Putamen (tissue), 1 donor: ENCODE measurements at places on chromosomes 12 and 14.

DNA sequence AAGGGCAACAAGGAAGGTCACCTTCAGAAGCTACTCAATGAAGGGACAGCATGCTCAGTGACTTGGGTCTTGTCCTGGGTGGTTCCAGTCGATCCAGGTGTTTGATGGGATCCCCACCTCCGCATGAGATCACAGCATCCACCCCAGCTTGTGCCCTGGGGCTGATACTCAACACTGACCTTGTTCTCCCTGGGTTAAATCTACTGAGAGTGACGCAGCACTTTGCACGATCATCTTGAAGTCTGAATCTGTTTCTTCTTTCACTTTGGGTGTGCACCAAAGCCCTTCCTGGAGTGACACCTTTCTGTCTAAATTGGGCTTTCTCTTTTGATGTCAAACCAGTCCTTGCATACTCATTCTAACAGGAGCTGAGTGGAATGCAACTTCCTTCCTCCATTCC is 13.8 kb downstream of the NOS1 start:
- no peak for DNase-seq

DNA sequence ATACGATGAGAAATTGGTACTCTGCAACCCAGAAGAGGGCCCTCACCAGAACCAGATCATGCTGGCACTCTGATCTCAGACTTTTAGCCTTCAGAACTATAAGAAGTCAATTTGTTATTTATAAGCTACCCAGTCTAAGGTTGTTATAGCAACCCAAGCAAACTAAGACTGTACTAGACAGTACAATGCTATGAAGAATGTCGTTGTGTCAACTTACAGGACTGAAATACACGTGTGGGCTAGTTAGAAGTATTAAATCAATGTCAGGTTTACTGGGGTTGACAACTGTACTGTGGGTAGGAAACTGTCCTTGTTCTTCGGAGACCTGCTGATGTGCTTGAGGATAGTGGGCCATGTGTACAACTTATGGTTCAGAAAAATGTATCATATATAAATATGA is 19.7 kb downstream of the DUSP16 start:
- DNase-seq, result no peak

- peak; percentile 92 for DNase-seq
These were observed 5.3 kb upstream of the ACACB start for GRCh38 chr12:109110988-109111495.

- DNase-seq, result no peak
These were observed 119.6 kb downstream of the MED13L start for GRCh38 chr12:116157845-116158267.

GRCh38 chr14:88831284-88831683 is 6.8 kb downstream of the TTC8 start:
- DNase-seq, result no peak

DNA sequence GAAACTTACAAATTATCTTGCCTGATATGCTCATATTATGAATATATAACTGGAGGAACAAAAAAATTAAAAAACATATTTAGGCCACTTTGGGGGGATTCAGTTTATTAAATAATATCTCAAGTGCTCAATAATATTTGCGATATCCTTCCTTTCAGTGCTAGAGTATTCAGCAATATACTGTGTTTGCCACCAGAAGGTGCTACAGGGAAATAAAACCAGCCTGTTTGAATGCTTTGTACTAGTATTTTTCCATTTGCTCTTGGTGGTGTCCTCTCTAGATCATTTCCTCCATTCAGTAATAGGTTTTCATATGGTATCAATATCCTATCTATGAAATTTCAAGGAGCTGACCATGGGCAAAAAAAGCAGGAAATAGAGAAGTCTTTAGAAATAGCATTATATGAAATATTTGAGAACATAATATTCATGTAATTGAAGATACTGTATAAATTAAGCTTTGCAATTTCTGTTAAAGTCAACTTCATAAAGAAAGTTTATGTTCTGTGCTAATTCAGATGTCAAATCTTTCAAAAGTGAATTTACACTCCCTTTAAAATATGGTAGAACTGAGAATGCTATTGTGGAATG is 106.2 kb upstream of the NAV3 start:
- DNase-seq, result no peak

GRCh38 chr12:65196762-65197567 is 27.6 kb downstream of the LEMD3 start:
- DNase-seq, result no peak

- DNase-seq, result no peak
These were observed at the start of gene CHGA for GRCh38 chr14:92922883-92923743. Gene CHGA, plus strand, starts transcription at chr14:92923150. Its CDS starts 210 bp downstream, at chr14:92923360.

DNA sequence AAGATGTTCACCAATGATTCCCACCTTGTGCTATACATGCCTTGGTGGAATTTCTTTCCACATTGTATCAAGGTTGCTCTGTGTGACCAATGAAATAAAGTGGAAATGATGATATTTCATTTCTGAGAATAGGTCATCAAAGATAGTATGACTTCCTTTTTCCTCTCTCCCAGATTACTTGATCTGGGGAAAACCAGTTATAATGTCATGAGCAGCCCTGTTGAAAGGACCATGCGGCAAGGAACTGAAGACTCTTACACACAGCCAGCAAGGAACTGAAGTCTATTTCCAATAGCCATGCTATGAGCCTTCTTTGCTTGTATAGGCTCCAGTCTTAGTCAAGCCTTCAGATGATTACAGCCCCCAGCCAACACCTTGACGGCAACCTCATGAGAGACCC is 11.7 kb downstream of the KLRD1 start:
- no peak for DNase-seq

DNA sequence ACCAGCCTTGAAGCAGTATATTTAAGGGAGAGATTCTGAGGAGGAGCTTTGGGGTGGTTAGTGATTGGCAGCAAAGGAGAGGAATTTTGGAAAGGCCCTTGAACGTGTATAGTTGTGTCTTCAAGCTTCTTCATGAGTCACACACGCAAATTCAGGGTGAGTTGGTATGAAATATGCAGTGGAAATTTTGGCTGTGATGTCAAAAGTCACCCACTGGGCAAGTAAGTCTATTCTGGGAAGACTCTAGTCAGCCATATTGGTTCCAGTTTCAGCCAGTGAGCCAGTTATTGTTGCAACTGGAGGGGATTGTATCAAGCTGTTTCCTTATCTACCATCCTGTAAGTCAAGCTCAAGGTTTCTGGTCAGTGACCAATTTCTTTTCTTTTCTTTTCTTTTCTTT is 32.0 kb upstream of the VASH1 start:
- no peak for DNase-seq

GRCh38 chr12:124658806-124659402 is 91.5 kb upstream of the NCOR2 start:
- DNase-seq, result no peak

DNA sequence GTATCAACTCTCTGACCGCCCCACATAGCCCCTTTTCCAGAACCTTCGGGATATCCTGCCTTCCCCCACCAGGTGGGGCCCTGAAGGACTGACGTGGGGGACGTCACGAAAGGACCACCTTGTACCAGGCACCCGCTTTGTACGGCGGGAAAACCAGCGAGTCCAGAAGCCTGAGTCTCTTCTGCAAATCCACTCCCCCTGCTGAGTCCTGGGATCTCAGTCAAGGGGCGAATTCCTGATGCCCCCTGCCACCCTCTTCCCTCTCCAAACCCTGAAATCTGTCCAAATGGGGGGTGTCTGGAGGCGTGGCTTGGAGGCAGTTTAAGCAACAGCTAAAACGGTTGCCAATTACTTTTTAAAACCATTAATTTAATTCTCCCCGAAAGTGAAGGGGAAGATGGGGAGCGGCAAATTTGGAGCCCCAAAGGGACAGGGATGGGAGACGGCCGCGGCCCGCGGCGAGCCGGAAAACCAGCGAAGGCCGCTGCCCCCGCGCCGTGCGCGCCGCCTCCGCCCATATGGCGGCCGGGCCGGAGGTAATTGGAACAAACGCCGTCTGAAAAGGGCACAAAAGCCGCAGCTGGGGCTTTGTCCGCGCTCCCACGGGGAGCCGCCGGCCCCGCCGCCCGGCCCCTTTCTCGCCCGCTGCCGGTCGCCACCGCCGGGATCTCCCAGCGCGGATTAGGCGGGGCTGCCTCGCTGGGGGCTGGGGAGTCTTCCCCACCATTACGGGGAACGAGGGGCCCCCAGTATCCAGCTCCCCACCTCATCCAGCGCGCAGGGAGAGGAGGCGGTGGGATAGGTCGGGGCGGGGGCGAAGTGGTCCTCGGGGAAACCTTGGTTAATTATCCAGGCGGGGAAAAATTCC is 6.6 kb downstream of the LHX5 start:
- DNase-seq, result no peak

DNA sequence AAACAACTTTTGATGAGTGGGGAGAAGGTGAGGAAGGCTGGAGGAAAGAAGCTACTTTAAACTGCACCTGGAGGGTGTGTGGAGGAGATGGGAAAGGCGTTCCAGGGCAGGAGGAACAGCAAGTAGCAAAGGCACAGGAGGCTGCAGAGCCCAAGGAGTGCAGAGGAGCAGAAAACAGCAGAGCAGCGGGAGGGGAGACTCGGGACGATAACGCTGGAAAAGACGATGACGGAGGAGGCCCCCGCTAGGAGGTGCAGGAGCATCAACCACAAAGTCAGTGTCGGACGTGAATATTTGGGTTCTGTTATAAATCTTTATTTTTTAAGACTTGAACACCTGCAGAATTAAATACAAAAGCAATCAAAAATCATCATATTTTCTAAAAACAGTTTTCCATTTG is 44.9 kb downstream of the LGMN start:
- no peak for DNase-seq

DNA sequence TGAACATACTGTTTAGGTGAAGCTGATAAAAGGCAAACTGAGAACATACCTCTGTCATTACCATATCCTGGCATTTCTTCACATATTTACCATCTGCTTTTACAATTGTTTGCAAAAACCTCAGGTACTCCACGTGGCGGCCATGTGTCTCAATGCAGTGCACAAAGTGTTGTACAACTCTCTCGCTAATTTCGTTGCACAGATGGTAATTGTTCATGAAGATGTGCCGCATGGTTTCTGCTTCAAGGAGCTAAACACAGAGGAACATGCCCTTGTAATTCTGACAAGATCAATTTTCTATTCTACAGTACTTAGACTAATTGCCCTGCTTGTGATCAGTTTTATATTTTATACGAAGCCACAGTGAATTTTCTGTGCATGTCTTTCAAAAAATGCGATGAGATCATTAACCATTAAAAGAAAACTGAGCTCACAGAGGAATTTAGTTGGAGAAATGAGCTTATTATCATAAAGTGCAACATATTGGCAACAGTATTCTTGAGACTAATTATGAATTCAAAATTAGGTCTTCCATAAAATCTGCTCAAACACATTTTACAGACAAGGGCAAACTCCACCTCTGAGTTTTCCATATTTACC is 233.8 kb downstream of the ITPR2 start:
- no peak for DNase-seq

DNA sequence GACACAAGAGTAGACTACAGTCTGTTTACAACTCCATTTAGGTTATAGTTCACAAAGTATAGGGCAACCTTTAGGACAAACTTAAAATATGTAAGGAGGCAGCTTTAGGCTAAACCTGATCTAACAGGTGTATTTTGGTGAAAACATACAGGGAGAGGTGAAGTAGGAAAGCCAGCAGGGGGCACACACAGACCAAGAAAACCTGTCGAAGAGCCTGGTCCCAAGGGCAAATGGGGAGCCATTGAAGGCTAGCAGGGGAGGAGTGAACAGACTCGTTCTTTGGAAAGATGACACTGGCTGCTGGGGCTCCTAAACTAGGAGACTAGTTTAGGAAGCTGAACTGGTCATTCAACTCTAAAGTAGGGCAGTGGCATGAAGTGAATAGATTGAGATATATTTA is 138.8 kb upstream of the WSCD2 start:
- peak; percentile 7 for DNase-seq

GRCh38 chr14:26687301-26687837 is 89.5 kb upstream of the NOVA1 start:
- DNase-seq, result peak; percentile 6

DNA sequence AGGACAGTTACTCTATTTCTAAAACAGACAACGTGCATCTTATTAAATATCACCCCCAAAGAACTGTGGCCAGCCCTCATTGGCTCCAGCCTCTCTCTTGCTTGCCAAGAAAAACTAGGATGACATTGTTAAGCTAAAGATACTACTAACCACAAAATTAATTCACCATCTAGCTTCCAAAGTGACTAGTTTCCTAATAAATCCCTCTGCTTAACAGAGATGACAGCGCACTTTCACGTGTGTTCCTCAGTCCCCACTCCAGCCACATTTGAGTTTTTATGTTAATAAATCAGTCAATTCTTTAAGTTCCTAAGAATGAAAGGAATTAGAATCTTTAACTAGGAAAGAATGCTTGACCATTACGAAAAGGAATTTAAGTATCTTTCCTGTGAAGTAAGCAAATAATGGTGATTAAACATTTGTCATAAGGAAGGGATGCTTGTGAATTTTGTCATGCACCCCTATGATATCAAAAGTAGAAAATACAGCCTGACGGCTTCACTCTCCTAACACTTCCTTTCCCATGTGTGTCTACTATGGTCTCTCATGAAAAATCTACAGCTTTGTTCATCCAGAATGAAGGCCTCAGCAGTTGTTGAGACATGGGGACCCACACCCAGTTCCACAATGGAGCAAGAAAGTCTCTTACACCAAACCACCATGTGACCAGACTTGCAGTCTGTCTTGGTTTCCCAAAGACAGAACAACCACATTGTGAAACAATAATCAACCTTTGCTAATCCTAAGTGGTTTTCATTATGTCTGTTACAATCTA is 8.1 kb downstream of the CORO1C start:
- no peak for DNase-seq

- no peak for DNase-seq
These were observed 109.4 kb downstream of the AKAP6 start for GRCh38 chr14:32438517-32438916.

DNA sequence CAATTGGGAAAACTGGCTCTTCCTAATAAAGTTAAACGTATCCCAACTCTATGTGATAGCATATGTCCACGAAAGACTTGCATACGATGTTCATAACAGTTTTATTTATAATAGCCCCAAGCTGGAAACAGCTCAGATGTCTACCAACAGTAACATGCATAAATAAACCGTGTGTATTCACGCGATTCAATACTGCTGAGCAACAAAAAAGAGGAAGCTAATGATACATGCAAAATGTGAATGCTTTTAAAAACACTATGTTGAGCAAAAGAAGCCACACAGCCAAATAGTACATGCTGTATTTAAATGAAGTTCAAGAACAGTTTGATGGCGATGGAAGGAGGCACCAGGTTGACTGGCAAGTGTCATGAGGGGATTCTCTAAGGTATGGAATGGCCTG is 55.7 kb downstream of the TRIM9 start:
- no peak for DNase-seq

DNA sequence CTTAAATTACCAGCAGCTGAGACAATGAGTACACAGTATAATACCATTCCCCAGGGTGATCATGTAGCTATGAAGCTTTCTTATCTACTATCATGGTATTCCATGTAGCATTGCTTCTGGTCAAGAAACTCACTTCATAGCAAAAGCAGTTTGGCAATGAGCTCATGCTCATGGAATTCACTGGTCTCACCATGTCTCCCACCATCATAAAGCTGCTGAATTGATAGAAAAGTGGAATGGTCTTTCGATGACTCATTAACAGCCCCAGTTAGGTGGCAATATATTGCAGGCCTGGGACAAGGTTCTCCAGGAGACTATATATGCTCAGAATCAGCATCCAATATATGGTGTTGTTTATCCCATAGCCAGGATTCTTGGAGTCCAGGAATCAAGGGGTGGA is 553.7 kb downstream of the FOXG1 start:
- no peak for DNase-seq
